ENCODE measurements at places on chromosomes 3 and 15.

DNA sequence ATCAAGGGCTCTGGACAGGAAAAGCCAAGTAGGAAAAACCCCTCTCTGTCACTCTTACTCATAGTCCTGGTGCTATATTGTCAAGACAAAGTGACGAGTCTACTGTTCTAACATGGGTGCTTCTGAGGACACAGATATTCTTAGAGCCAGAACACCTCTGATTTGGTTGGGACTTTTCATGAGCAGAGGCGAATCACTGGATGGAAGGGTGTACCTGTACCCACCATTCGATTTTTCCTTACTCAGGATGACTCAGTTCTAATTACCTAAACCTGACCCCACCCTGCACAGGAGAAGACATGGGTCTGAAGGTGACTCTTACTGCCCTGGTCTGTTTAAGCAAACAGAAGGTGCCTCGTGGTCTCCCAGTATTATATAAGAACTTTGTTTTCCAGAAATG, 58.5 kb downstream of the ABCC5 start:
- peaks cover 18% of the 10 kb centered on the region for H3K36me3 ChIP-seq
- H3K27ac ChIP-seq = no peak overlapping the region
- H3K4me3 ChIP-seq = no peak overlapping the region
- H3K4me1 ChIP-seq = no peaks in the 10 kb centered on the region

GRCh38 chr15:90425726-90426346, 37.8 kb downstream of the IQGAP1 start:
- H3K36me3 ChIP-seq = peaks cover 44% of the 10 kb centered on the region
- H3K27ac ChIP-seq = no peak overlapping the region
- H3K4me1 ChIP-seq = peaks cover 21% of the 10 kb centered on the region
- no peaks in the 10 kb centered on the region for H3K27me3 ChIP-seq
- DNase-seq = no peak

GRCh38 chr15:76172782-76173181, 113.0 kb downstream of the TMEM266 start:
- no peak for DNase-seq
- no peaks in the 10 kb centered on the region for H3K36me3 ChIP-seq
- no peak overlapping the region for H3K4me3 ChIP-seq
- H3K4me1 ChIP-seq = no peaks in the 10 kb centered on the region
- no peaks in the 10 kb centered on the region for H3K27me3 ChIP-seq

GRCh38 chr15:69107025-69107620, 53.3 kb upstream of the GLCE start:
- H3K4me3 ChIP-seq = no peak overlapping the region
- DNase-seq = no peak
- H3K36me3 ChIP-seq = no peaks in the 10 kb centered on the region
- peaks cover 28% of the 10 kb centered on the region for H3K4me1 ChIP-seq

DNA sequence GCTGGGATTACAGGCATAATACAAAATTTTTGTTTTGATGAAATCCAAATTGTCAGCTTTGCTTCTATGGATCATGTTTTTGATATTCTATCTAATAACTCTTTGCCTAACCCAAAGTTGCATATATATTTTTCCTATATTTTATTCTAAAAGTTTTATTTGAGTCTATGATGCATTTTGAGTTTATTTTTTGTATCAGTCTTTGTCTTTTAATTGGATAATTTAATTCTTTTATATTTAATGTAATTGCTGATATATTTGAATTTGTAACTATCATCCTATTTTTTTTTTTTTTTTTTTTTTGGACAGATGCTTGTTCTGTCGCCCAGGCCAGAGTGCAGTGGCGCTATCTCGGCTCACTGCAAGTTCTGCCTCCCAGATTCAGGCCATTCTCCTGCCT, 19.7 kb upstream of the DENND4A start:
- H3K4me1 ChIP-seq = peaks cover 15% of the 10 kb centered on the region
- DNase-seq = no peak
- no peaks in the 10 kb centered on the region for H3K36me3 ChIP-seq
- H3K27me3 ChIP-seq = no peaks in the 10 kb centered on the region
- H3K4me3 ChIP-seq = no peak overlapping the region

DNA sequence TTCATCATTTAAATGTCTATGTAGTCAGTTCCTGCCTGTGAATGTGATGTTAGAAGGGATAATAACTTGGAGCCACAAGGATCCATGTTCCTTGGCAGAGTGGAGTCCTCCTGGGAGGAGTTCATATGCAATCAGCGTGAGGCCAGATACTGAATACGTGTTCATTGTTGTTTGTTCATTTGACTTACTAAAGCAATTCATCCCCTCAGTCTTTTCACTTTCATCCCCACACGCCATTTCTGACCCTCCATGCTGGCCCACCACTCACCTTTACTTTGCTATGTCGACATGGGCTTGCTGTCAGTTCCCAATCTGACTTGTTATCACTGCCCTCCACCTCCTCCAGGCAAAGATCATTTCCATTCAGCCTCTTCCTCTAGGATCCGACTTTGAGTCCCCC, 91.8 kb downstream of the SSR3 start:
- H3K4me1 ChIP-seq = no peaks in the 10 kb centered on the region
- DNase-seq = no peak
- H3K27ac ChIP-seq = no peak overlapping the region
- H3K4me3 ChIP-seq = no peak overlapping the region
- H3K36me3 ChIP-seq = no peaks in the 10 kb centered on the region

- H3K27ac ChIP-seq = no peak overlapping the region
- no peaks in the 10 kb centered on the region for H3K27me3 ChIP-seq
- no peak overlapping the region for H3K4me3 ChIP-seq
- H3K36me3 ChIP-seq = no peaks in the 10 kb centered on the region
- DNase-seq = no peak
Measured at GRCh38 chr15:94856267-94856854, 625.0 kb downstream of the MCTP2 start.

- H3K27ac ChIP-seq = peak overlapping the region; percentile 9
- H3K4me3 ChIP-seq = no peak overlapping the region
- H3K36me3 ChIP-seq = no peaks in the 10 kb centered on the region
- H3K4me1 ChIP-seq = peaks cover 66% of the 10 kb centered on the region
- H3K27me3 ChIP-seq = no peaks in the 10 kb centered on the region
Measured at GRCh38 chr15:60795889-60796288, 316.9 kb upstream of the ICE2 start.

DNA sequence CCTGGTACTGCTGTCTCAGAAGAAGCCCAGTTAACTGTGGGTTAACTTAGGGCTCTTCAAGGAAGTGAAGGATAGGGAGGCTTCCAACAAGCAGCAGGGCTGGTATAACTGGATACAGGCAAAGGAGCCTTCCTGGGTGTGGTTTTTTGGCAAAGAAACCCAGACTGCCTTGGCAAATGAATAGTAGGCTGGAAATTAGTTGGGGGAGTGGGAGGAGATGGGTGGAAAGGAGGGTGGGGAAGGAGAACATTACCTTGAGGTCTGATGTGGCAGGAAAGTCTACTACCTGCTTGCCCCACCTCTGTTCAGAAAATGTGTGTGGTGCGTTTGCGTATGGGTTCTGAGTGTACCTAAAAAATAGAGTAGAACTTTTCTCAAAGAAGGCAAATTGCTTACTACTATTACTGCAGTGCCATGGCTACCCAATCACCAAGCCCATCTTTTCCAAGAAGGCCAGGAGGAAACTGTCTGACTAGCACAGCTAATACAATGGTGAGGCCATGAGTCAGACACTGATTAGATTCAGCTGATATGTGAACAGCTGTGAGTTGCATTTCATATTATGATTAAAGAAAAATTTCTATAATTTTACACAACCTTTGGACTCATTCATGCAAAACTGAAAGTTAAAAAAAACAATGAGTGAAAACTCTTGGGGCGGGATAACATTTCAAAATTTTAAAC, 55.2 kb downstream of the SPTSSB start:
- H3K27me3 ChIP-seq = no peaks in the 10 kb centered on the region
- no peaks in the 10 kb centered on the region for H3K36me3 ChIP-seq
- H3K4me3 ChIP-seq = no peak overlapping the region
- DNase-seq = no peak
- H3K27ac ChIP-seq = no peak overlapping the region
- H3K4me1 ChIP-seq = peaks cover 25% of the 10 kb centered on the region

- no peak overlapping the region for H3K4me3 ChIP-seq
- DNase-seq = no peak
- no peaks in the 10 kb centered on the region for H3K27me3 ChIP-seq
- H3K4me1 ChIP-seq = no peaks in the 10 kb centered on the region
Measured at GRCh38 chr3:195739561-195740111, 18.9 kb downstream of the MUC20 start.

DNA sequence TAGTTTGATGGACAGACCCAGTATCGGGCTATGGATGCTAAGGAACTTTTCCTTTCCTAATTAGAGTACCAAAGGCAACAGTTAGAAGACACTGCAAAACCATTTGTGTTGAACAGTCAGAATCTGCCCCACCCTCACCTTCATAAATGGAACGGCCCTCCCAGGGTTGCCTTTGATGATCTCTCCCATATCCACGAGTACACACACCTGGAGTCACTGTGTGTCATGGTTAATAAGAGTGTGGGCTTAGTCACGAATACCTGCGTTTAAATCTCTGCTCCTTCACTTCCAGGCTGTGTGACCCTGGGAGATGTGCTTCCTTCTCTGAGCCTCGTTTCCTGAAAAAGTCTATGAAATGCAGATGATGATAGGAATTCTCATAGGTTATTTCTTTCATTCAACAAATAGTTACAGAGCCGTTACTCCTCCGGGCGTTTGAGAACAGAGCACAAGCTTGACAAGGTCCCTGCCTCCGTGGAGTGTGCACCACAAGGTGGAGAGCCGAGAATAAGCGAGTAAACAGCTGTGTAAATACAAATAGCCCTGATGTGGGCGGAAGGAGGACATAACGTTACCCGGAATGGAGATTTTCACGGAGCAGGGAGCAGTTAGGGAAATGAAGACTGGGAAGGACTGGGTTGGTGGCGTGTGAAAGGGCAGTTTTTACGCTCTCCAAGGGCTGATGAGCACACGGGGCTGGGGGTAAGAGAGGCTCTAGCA, 6.7 kb downstream of the SLC51A start:
- H3K36me3 ChIP-seq = no peaks in the 10 kb centered on the region
- DNase-seq = no peak
- H3K27me3 ChIP-seq = no peaks in the 10 kb centered on the region

DNA sequence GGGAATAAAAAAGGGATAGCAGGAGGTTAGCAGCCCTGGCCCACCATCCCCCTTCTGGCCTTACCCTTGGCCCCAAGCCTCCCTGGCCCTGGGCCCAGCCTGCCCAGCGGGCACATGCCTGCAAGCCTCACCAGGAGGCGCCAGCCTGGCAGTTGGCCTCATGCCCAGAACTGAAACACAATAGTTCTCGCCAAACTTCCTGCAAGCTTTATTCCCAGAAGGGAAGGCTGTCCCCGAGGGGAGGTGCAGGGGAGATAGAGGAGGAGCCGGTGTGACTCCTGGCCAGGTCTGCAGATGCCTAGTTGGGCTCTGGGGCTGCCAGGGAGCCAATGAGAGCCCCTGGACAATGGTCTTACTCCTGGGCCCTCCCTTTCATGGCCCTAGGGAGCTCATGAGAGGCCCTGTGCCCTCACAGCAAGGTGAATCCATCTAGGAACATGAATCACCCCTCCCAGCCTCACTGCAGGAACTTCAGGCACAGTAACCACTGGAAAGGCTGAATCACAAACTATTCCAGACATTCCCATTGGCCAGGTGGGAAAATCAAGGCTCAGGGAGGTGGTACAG, 4.0 kb downstream of the CCDC33 start:
- H3K4me1 ChIP-seq = peaks cover 4% of the 10 kb centered on the region
- no peak for DNase-seq
- peaks cover 18% of the 10 kb centered on the region for H3K27me3 ChIP-seq
- no peaks in the 10 kb centered on the region for H3K36me3 ChIP-seq

DNA sequence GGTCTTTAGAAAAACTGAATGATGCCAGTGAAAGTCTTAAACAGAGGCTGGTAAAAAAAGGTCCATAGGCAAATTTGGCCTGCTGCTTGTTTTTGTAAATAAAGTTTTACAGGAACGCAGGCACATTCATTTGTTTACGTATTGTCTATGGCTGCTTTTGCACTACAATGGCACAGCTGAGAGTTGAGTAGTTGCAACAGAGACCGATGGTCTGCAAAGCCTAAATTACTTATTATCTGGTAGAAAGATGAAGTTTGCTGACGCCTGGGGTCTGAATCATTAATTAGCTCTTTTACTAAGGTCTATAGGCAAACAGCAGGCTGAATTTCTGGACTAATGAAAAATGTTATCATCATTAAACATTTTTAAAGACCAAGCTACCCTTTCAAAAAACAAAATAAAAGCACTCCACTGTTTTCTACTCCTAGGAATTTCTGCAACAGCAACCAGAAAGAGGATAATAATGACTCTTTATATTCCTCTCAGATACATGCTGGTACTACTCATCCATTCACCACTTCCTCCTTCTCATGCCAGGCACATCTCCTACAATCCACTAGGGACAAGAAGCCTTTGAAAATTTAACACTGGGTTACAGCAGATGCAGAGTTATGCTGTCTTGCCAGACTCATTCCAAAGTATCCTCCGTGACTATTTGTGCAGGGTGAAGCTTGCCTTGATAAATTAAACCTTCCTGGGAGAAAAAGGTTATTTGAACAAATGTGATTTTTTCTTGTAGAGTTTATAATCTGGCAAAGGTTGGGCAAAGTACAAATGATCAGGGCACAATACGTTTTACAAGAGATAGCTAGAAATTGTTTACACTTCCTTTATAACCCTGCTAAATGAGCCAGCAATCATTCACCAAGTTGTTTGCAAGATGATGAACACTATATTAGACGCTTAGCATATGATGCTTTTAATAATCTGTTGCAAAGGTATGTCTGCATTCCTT, 6.0 kb downstream of the GATM start:
- DNase-seq = no peak
- no peak overlapping the region for H3K27ac ChIP-seq
- peaks cover 2% of the 10 kb centered on the region for H3K4me1 ChIP-seq
- H3K4me3 ChIP-seq = no peak overlapping the region

DNA sequence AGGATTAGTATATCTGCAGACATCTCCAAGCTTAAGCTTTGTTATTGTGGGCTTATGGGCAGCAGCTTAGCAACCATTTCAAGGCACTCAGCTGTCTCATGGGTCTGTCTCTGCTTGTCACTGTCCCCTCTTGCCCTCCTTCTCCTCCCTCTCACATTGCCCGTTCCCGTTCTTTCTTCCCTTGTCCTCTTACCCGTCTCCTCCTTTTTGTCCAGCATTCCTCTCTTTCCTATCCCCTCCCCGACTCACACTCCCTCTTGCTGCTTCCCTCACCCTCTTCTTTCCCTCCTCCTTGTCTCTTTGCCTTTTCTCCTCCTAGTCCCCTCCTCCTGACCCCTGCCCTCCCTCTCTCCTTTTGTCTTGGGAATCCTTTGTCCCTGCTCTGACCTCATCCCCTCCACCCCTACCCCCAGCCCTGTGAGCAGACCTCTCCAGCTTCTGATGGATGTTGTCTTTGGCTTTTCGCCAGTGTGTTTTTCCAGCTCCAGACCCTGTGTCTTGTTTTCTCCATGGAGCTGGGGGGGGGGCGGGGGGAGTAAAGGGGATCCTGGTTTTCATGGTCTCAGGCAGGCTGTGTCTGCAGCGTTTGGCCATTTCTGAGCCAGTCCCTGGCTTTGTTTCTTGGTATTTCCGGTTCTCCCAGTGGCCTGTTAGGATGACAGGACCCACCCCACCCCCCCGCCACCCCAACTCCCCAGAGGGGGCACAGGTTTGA, 47.9 kb upstream of the TRAK1 start:
- H3K27me3 ChIP-seq = no peaks in the 10 kb centered on the region
- H3K27ac ChIP-seq = no peak overlapping the region
- DNase-seq = no peak
- H3K36me3 ChIP-seq = no peaks in the 10 kb centered on the region

GRCh38 chr3:5731100-5731499, 543.6 kb downstream of the EDEM1 start:
- no peaks in the 10 kb centered on the region for H3K27me3 ChIP-seq
- no peaks in the 10 kb centered on the region for H3K36me3 ChIP-seq
- no peaks in the 10 kb centered on the region for H3K4me1 ChIP-seq
- DNase-seq = no peak
